ENCODE measurements at places on chromosomes 1 and 21.
A peak's percentile ranks its signal among the peaks of the same experiment; 100 is the strongest.

- no peak for DNase-seq
These were observed 11.0 kb upstream of the XCL2 start for GRCh38 chr1:168554603-168555483.

DNA sequence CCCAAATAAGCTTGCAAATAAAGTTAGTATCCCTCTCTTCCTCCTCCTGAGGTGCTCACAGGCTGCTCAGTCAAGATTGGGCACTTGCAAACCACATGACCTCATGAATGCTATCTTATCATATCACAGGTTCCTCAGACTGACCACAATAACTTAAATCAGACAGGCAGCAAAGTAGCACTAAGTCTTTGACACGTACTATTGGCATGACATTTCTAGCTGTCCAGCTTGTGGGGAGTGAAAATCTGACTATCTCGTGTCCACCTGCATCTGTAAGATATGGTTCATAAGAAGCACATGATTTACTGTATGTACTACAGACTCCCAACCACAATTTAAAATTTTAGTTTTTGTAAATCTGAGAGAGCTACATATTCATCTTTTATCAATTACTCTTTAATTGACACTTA lies 58.0 kb upstream of the GFI1 start:
- DNase-seq, result no peak

- no peak for DNase-seq
These were observed 9.0 kb downstream of the ARHGEF2 start for GRCh38 chr1:155969377-155969791.

GRCh38 chr1:23369335-23370013 lies at the start of gene ZNF436:
ZNF436 (minus strand) TSS chr1:23369836; CDS start chr1:23368005, 1,831 bp downstream.
- peak; percentile 17 for DNase-seq

DNA sequence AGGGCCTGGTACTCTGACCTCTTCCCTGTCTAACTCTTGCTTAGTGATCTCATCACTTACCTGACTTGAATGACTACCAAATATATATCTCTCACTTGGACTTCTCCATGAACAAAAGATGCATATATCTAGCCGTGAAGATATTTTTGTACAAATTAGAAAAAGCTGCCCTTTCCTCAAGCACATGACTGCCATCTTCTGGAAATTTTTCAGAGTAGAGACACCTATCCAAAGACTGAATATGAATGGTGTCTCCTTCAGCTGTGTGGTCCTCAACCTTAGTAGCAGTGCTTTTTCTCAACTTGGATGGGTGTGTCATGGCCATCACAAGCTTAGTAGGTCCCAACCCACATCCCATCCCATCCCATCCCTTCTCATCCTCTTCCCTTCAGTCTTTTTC lies 142.3 kb downstream of the DNM3 start:
- DNase-seq, result no peak

DNA sequence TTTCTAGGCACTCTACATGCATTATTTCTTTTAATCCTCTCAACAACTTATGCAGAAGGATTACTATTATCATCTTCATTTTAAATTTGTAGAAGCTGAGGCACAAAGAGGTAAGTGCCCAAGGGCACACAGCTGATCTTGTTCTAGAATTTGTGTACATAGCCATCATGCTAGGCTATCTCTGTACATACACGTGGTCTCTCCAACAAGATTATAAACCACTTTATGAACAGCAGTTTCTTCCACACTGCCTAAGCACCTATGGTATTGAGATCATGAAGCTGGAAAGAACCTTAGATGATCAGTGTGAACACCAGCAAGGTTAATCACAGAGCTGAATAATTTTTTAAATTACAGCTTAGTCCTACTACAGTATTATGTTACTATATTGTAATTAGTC lies 28.9 kb downstream of the UCHL5 start:
- DNase-seq, result no peak

- no peak for DNase-seq
These were observed 39.9 kb downstream of the EPB41 start for GRCh38 chr1:28954126-28954726.

GRCh38 chr21:43985690-43986251 lies 26.3 kb upstream of the TRAPPC10 start:
- DNase-seq, result no peak

- DNase-seq, result no peak
These were observed 1593.6 kb downstream of the AMY1C start for GRCh38 chr1:105343317-105343716.

DNA sequence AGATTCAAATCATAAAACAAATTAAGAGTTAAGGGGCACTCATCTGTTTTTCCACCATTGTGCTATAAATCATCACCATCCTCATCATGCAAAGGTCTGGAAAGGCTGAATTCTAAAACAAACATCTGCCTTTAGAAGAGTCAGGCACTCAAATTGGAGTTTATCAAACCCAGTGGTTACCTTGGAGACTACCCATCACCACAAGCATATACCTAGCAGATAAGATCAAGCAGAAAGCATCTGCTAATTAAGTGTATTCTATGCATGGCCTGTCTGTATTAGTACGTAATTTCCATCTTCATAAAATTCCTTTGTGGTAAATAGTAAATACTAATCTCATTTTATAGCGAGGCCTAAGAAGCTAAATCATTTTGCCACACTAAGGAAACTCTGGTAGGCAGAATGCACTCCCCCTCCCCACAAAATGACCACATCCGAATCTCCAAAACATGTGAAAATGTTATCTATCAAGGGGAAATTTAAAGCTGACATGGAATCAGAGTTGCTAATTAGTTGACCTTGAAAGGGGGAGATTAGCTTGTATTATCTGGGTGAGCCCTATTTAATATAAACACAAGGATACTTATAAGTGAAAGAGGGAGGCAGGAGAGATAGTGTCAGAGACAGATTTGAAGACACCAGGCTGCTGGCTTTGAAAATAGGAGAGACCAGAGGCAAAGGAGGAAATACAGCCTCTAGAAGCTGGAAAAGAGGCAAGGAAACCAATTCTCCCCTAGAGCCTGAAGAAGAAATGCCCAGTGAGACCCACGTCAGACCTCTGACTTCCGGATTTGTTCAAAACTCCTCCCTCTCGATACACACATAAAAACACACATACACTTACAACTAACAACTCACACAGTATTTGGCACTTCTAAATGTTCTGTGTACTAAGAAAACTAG lies 23.2 kb downstream of the ARID4B start:
- DNase-seq, result no peak

GRCh38 chr1:230191079-230191804 lies 124.2 kb downstream of the GALNT2 start:
- no peak for DNase-seq

DNA sequence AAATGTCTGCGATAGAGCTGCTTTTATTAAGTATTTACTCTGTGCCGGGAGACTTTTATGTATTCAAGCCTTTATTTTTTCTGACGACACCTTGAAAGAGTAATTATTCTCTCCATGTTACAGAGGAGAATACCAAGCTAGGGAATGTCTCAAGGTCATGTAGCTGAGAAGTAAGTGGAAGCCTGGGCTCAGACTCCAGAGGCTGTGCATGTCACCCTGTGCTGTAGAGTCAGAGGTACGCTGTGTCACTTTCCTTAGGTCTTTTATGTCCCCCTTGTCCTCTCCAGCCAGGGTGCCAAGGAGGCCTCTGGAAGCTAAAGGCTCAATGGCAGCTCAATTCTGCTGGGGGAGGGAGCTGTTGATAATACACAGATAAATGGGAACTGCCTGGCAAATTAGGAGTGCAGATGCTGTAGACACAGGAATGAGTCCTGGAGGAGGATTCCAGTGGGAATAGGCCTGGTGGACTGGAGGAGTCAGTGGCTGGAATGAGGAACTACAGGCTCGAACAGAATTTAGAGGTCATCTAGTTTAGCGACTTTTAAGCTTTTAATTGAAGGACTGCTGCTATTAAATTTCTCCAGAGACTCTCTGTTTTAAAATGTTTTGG lies 9.3 kb upstream of the IL19 start:
- DNase-seq, result no peak

Data from activated T-cell treated with anti-CD3 and anti-CD28 coated beads for 4 hours (primary cell).